ENCODE measurements at places on chromosomes 13 and 19.

DNA sequence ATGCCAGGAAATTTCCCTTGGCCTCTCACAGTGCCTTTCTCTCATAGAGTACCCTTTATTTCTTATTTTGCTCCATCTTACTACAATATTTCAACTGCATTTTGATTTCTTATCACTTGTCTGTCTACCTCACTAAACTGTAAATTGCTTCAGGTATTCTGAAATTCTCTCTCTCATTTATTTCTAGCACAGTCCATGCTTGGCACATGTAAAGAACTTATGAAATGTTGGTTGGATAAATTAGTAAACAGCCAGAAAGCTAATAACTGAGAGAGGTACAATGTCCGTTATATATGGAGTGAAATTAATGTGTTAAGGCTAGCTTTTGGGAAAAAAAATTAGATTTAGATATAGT lies 138.3 kb upstream of the RFC3 start:
- DNase-seq, result no peak

DNA sequence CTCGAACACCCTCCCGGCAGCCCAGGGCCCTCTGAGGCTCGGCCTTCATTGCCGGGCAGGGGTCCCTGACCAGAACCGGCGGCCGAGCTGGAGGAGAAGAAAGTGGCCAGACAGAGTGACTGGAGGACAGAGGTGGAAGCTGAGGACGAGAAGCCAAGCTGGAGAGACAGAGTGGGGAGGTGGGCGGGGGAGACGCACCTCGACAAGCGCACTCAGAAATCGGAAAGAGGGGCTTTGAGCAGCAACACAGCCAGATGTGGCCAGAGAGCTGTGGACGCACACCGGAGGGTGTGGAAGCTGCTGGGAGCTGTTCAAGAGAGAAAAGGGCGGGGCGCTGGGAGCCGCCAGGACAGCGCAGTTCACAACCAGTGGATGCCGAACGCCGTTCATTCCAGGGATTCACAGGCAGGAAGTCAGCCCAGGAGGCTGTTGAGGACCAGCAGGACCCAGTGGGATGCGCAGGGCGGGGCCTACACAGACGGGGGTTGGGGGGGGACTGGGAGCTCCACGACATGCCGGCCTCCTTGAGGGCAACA lies 28.2 kb upstream of the C13orf46 start:
- DNase-seq, result no peak

DNA sequence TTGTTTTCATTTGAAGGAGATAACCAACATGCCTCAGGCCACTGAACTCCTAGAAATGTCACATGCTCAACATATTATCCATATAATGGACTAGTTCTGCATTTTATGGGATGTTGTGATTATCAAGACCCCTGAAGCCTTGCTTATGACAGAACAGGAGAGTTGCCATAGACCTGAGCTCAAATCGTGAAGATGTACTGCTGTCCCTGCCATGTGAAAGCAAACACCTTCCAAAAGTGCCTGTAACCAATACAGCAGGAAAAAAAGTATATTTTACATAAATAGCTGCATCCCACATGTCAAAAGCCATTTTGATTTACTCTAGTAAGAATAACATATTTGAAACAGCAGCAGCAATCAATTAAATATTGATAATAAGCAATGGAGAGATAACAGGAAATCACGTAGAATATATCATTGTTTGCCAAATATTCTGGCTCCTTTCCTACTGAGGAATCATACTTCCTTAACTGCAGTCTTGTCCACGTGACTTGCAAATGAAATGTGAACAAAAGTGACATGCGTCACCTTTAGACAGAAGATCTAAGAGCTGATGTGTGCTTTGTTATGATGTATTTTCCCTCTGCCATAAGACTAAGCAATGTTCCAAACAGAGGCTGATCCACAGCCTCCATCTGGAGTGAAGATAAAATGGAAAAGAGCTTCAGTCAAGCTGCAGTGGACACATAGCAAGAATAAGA lies 33.5 kb downstream of the SLC25A30 start:
- DNase-seq, result no peak

DNA sequence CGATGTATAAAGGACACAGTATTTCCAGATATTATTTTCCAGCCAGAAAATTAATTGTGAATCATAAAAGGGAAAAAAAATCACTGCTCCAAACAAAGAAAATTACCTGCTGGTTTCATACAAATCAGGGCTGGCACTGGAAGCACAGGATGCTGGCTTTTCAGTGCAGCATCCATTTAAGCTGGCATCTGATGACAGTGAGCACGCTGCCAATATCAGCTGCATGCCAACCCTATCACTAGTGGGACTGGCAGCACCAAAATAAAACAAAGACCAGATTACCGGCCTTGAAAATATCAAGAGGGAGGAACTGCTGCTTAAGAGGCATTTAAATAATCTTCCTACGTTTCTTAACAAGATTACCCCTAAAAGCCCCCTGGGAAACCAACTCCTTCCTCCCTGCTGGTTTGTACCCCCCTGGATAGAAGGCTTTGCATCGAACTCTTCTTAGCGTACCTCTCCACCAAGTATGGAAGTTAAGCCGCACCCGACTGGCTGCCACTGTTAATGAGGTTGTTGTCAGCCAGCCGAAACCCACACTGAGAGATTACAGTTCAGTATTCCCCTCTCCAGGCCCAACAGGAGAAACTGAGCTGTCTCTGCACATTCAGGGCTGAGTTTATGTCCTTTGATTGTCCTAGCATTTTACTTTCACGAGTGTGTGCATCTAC lies 257.8 kb downstream of the EFNB2 start:
- peak; percentile 36 for DNase-seq

- no peak for DNase-seq
Measured at GRCh38 chr19:35124098-35125060, 8.8 kb downstream of the FXYD3 start.

GRCh38 chr13:62130062-62130970 lies 714.7 kb upstream of the PCDH20 start:
- DNase-seq, result no peak

- no peak for DNase-seq
Measured at GRCh38 chr13:24092108-24092507, 68.4 kb upstream of the SPATA13 start.

GRCh38 chr19:1847684-1848398 lies 442 bp downstream of the REXO1 start:
- DNase-seq, result no peak

DNA sequence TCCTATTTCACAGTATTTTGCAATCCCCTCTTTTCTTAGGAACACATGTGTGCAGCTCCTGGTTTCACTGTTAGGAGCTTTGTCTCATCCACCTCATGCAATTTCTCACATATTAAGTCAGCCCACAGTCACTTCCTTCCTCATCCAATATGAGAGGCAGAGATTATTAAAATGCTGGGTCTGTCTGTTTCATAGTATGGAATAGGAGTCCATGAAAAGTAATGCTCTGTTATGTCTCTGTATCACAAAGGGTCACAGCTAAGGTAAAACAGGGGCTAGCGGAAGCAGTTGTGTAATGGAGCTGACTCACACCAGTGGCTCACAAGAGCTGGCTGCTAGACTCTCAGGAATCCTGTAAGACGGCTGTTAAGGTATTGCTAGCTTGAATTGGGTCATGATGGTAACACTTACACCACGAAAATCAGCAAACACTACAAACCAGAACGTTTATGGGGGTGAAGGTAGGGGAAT lies 216.5 kb downstream of the EFNB2 start:
- no peak for DNase-seq
